Activated CD4-positive, CD25-positive, alpha-beta regulatory T cell (primary cell): ENCODE measurements at places on chromosomes 4 and X.

DNA sequence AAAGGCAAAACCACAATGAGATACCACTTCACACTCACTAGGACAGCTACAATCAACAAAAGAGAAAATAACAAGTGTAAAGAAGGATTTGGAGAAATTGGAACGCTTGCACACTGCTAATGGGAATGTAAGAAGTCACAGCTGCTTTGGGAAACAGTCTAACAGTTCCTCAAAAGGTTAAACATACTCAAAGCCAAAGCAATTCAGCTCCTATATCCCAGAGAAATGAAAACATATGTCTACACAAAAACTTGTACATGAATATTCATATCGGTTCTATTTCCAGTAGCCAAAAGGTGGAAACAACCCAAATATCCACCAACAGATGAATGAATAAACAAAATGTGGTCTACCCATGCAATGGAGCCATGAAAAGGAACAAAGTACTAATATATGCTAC, 64.0 kb downstream of the TEC start:
- DNase-seq = no peak

DNA sequence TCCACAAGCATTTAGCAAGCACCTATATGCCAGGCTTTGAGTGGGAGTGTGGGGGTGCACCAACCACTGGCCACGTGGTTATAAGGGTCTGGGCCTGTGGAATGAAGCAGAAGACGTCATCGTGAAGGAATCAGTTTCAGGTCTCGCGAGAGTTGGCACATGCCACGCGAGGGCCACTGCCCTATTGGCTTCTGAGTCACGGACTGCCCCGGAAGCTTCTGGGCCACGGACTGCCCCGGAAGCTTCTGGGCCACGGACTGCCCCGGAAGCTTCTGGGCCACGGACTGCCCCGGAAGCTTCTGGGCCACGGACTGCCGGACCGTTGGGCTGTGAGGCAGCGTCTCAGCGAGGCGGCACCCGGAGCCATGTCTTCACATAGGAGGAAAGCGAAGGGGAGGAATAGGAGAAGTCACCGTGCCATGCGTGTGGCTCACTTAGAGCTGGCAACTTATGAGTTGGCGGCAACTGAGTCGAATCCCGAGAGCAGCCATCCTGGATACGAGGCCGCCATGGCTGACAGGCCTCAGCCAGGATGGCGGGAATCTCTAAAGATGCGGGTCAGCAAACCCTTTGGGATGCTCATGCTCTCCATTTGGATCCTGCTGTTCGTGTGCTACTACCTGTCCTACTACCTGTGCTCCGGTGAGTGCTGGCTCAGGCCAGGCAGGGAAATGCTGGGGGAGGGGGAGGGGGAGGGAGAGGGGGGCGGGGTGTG, at the start of gene FMR1NB:
Gene FMR1NB (plus strand): TSS at position 300 of the 715 bp plus-strand sequence. CDS start 66 bp downstream, at position 366.
- no peak for DNase-seq

DNA sequence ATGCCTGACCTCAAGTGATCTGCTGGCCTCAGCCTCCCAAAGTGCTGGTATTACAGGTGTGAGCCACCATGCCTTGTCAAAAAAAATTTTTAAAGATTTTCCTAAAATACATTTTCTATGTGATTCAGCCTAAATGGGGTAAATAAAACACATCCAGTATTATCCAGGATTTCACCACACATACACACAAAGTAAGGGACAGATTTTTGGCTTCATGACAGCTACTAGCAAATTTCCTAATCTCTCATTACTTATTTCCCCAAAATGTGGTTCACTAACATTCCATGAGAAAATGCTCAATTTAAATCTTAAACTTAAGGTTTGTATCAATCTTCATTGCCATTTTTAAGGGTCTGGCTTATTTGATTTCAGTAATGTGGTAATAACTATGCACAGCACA, 348.5 kb upstream of the INTU start:
- DNase-seq = no peak

GRCh38 chr4:80726471-80726870, 304.0 kb upstream of the BMP3 start:
- no peak for DNase-seq

DNA sequence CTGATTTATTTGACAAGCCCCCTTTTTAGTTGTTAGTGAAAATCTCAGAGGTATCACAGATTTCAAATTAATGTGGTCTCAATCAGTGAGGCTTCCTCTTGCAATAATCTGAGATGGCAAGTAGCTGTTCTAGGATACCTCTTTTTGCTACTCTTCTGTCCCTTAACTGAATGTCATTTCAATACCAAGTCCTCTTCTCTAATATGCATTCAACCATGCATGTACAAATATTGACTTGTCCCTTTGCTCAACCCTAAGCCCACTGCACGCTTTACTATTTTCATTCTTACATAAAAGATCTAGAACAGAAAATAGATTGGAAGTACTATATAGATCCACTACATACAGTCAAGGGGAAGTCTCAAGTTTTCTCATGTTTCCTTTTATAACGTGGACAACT, 164.2 kb downstream of the CBR4 start:
- no peak for DNase-seq
